Ovary (tissue), 10 donors: ENCODE measurements at places on chromosomes 1 and 21. TPM values are rescaled to one million over a fixed set of nuclear protein-coding genes. Genes with fewer than 3 reads are reported as not detected.

The FAM177B gene
- polyA plus RNA-seq = 0.55 TPM

The AMY1C gene
- not detected for polyA plus RNA-seq

The ADAM30 gene
- not detected for polyA plus RNA-seq

The CFAP45 gene
- 0.30 TPM for polyA plus RNA-seq

The KANK4 gene
- polyA plus RNA-seq = 0.05 TPM

The NES gene
- 31.7 TPM for polyA plus RNA-seq

The LTN1 gene
- polyA plus RNA-seq = 8.0 TPM

The TNFRSF9 gene
- 0.05 TPM for polyA plus RNA-seq

The CHIT1 gene
- polyA plus RNA-seq = 7.0 TPM

The CD58 gene
- 6.8 TPM for polyA plus RNA-seq

The ADORA1 gene
- polyA plus RNA-seq = 0.17 TPM

The PGLYRP4 gene
- not detected for polyA plus RNA-seq

The ARMH1 gene
- polyA plus RNA-seq = 3.3 TPM

The SMIM11 gene
- polyA plus RNA-seq = 25.0 TPM

The FCRL1 gene
- polyA plus RNA-seq = not detected

The TAS1R1 gene
- not detected for polyA plus RNA-seq

The COA7 gene
- 12.3 TPM for polyA plus RNA-seq

The MYOC gene
- 0.56 TPM for polyA plus RNA-seq

The NTNG1 gene
- polyA plus RNA-seq = 0.53 TPM

The ERG gene
- 23.1 TPM for polyA plus RNA-seq

The CLCA2 gene
- not detected for polyA plus RNA-seq

The MUTYH gene
- polyA plus RNA-seq = 25.3 TPM

The LRRC8D gene
- 13.2 TPM for polyA plus RNA-seq

The CCDC27 gene
- polyA plus RNA-seq = not detected

The KIF14 gene
- polyA plus RNA-seq = 0.06 TPM

The SPRR2B gene
- 3.2 TPM for polyA plus RNA-seq

The SPRR5 gene
- not detected for polyA plus RNA-seq

The JAM2 gene
- polyA plus RNA-seq = 23.7 TPM

The CR1L gene
- not detected for polyA plus RNA-seq

The SYPL2 gene
- 0.81 TPM for polyA plus RNA-seq

The GPR37L1 gene
- polyA plus RNA-seq = 0.01 TPM

The VPS45 gene
- 45.8 TPM for polyA plus RNA-seq

The TMEM51 gene
- 19.4 TPM for polyA plus RNA-seq

The SELENBP1 gene
- polyA plus RNA-seq = 65.7 TPM
